DMS153 (cell line): ENCODE measurements at places on chromosomes 4 and X.

DNA sequence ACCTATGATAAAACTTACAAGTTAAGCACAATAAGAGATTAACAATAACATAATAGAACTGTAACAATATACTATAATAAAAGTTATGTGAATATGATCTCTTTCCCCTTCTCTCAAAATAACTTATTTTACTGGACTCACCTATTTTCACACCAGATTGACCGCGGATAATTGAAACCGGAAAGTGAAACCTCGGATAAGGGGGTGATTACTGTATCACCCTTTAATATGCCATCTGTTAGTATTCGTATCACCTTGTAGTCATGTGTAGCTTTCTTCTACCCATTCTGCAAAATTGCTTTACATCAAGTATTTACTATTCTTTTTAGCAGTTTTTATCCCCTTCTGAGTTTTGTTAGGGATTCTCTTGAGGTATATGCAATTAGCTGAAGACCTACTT, 1.8 kb downstream of the SPCS3 start:
- no peak for DNase-seq

DNA sequence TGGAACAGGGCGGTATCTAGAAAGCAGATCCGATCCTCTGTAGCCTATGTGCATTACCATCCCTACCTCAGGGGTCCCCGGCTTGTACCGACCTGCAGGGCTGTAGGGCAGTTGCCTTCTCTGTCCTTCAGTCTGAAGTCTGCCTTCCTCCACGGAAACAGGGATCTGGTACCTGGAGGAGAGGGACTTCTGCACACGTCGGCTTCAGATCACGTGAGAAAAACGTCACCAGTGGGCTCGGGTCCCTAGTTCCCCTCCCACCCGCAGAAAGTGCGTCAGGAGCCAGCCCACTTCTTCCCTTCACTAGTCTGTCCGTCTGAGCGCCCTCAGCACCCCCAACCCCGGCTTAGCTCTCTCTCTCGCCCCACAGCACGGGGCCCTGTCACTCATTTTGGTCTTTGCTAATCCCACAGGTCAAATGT, at the start of gene TCEAL5:
TCEAL5 (minus strand) TSS at position 170 of the 422 bp plus-strand sequence. CDS start 2,187 bp downstream, outside the sequence.
- no peak for DNase-seq

GRCh38 chr4:5526080-5526846, 182.1 kb downstream of the EVC2 start:
- no peak for DNase-seq

- no peak for DNase-seq
Observed at GRCh38 chr4:15652841-15653240, 2.3 kb downstream of the FBXL5 start.

DNA sequence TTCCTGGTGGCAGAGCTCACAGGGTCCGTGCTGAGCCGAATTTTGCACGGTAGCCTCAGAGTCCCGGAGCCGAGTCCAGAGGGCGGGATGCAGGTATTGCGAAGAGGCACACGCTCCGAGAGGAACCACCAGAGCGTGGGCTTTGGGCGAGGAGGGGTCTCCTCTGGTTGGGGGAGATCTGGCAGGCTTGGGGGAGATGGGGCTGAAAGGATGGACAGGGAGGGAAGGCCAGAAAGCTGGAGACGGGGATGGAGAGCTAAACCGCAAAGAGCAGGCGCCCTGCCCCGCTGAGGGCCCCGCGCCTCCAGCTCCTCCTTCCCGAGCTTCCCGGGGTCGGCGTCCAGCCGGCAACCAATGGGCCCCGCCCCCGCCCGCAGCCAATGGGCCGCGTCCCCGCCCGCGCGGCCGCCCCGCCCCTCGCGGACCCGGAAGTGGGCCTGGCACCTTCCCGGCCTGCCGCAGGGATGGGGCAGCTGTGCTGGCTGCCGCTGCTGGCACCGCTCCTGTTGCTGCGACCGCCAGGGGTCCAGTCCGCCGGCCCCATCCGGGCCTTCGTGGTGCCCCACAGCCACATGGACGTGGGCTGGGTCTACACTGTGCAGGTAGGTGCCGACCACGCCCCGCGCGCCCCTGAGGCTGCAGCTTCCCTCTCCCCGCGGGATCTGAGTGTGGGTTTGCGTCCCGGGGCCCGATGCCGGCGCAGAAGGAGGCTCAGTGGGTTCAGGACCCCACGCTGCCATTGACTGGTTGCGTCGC, at the start of gene MAN2B2:
MAN2B2 (plus strand) TSS at position 443 of the 756 bp plus-strand sequence; CDS start at position 465, 22 bp downstream.
- peak; percentile 20 for DNase-seq

DNA sequence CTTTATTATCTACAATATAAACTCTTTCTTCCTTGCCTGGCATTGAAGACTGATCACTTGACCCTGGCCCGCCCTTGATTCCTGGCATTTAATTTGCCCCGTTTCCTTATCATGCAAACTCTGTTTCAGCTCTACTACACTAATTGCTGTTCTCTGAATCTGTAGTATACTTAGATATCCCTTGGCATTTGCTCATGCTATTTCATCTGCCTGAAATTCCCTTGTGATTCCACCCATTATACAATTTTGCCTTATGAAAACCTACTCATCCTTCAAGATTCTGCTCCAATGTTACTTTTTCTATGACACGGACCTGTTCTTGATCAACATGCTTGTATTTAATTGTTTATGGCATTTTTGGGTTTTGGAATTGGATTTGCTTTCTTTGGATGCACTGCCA, 459.9 kb upstream of the AMOT start:
- DNase-seq: no peak

GRCh38 chr4:176303938-176304337, 15.8 kb upstream of the SPCS3 start:
- no peak for DNase-seq

- no peak for DNase-seq
Observed at GRCh38 chr4:147201016-147201415, 255.4 kb upstream of the TTC29 start.

DNA sequence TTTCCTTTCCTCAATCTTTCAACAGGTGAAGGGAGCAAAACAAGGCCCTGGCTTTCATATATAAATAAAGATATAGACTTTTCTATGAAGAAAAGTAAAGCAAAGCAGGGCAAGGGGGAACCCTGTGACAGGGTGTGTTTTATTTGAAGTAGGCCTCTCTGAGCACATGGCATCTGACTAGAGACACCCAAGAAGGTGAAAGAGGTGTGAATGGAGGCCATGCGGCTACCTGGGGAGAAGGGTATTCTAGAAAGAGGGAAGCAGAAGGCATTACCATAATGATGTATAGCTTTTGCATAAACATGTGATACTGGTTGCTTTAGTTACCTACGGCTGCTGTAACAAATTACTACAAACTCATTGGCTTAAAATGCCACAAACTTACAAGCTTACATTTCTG, 75.8 kb downstream of the DHX15 start:
- no peak for DNase-seq

DNA sequence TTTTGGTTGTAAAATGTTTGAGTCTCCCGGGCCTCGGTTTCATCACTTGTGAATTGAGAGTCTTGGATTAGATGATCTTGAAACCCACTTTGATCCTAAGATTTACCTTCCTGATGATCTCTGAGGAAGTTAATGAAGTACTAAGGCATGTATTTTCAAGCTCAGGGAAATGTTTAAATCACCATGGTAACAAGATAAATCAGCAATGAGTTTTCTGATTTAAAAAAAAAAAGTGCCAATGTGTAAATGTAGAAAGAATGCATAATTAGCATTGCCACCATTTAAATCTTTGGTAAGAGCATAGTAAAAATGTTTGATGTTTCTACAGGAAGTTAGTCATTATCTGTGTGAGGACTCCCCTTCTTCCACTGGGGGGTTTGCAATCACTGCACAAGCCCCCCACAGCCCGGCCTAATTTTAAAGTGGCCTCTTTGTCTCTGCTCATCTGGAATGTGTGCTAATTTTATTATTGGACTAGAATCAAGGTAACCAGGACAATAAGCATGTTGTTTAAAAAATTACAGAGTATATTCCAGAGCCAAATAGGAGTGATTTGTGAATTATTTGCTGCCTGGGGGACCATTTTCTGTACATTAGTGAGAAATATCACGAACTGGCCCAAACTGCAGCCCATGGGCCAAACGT, 93.6 kb downstream of the SLC34A2 start:
- no peak for DNase-seq

- DNase-seq: no peak
Observed at GRCh38 chr4:165512424-165512823, 133.6 kb downstream of the CPE start.

GRCh38 chr4:81600520-81601357, 129.0 kb upstream of the RASGEF1B start:
- no peak for DNase-seq

- peak; percentile 33 for DNase-seq
Observed at GRCh38 chr4:74794382-74795010, at the start of gene BTC. Gene BTC, minus strand, starts transcription at chr4:74794523. Its CDS starts 198 bp downstream, at chr4:74794325.

DNA sequence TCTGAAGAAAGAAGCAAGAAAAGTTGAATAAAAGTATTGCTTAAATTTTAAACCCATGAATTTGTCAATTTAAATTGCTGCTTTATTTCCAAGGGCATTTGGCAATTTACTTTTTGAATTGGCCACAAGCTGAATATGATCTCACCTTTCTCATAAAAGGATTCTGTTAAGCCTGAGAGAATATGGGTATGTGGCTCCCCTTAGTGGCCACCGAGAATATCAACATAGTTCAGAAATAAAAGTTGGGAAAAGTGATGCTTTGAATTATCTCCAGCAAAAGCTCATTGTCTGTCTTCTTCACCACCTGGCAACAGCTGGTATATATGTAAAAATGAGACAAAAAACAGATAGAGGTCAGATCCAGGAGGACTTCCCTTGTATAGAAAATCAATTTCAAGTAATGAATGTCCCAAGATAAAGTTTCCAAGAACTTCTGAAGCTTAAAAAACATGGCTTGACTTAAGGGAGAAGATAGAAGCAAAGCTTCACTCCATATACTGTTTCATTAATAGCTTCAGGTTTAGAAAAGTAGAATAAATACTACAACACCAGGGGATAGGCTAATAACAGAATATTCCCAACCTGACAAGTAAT, 290.7 kb upstream of the FAM241A start:
- DNase-seq: peak; percentile 29

DNA sequence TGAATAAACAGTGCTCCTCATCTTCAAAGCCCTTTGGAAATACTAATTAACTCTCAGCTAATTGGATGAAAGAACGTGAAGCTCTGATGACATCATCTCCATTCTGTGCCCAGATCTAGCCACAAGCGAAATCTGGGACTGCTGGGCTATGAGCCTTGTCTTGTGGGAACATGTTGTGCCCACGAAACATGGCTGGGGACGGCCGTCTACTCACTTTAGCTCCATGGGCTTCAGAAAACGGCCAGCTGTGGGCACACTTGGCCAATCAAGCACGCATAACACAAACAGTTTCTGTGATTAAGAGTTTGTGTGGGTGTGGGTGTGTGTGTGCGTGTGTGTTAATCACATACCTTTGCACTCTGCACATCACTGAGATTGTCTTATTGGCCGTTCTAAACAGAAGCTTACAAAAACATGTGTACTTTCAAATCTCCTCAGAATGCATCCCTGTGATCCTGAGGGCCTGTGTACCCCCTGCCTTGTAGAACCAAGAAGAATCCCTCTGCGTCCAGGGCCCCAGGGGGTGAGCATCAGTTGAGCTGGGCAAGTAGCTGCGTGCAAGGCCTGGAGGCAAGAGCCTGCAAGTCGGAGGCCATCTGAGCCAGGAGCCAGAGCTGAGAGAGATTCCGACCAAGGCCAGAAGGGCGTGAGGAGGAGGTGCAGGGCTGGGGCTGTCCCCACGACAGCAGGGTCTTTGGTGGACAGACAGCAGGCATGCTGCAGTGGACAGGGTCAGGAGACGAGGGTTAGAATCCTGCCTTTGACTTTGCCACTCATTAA, 18.7 kb upstream of the ZNF185 start:
- no peak for DNase-seq

DNA sequence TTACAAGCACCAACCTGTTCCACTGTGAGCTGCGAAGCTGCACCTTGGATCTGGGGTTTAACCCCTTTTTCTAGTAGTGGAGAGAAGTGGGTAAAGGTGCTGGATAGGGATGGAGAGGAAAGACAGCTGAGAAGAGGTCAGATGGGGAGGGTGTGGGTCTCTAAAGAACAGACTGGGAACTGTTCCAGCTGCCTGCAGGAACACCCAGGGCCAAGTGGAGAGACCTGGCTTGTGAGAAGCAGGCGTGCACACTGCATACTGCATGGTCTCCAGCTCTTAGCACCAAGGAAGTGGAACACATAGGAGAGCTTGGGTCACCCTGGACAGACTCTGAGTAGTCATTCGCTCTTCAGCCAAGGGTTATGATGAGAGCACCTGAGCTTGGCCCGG, 16.1 kb downstream of the BCOR start:
- no peak for DNase-seq

GRCh38 chr4:145217349-145217748, 37.0 kb upstream of the OTUD4 start:
- DNase-seq: no peak

- no peak for DNase-seq
Observed at GRCh38 chrX:155246748-155247147, 17.5 kb downstream of the RAB39B start.

GRCh38 chr4:83065266-83065665, 30.3 kb downstream of the COPS4 start:
- no peak for DNase-seq

DNA sequence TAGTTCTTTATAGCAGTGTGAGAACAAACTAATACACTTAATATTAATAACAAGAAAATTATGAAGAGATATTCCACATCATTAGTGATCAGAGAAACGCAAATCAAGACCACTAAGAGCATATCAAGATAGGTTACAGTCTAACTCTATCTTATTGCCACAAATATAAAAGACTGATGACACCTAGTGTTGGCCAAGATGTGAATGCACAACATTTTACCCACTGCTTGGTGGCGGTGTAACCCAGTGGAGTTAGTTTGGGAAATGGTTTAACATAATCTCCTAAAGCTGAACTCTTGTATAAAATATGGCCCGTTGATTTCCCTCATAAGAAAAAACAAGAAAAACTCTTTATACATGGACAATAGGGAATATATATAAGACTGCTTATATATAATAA, 92.4 kb downstream of the SLITRK2 start:
- DNase-seq: no peak

- no peak for DNase-seq
Observed at GRCh38 chr4:18934197-18934596, 912.6 kb upstream of the LCORL start.

DNA sequence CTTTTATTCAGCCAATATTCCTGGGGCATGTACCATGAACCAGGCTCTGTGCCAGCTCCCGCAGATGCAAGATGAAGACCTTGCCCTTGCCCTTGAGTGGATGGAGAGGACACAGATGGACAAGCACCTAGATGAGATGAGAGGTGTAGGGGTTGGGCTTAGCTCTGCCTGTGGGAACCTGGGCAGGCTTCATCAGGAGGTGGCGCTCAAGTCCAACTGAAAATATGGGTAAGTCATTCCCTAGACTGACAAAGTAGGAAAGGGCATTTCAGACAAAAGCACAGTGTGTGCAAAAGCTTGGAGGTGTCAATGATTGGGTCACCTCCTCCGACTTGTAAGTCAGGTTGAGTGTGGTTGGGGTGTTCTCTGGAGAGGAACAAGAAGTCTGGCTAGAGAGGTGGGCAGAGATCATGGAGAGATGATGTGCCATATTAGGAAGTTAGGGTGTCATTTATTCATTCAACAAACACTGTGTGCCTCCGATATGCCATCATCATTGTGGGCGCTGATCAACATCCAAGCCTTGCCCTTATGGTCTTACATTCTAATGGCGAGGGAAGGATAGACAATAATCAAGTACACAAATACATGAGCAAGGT, 64.6 kb downstream of the ANAPC4 start:
- peak; percentile 27 for DNase-seq
